ENCODE measurements at places on chromosomes 2 and 18.

- no peak for DNase-seq
Observed at GRCh38 chr18:22879293-22879692, 53.8 kb upstream of the RBBP8 start.

DNA sequence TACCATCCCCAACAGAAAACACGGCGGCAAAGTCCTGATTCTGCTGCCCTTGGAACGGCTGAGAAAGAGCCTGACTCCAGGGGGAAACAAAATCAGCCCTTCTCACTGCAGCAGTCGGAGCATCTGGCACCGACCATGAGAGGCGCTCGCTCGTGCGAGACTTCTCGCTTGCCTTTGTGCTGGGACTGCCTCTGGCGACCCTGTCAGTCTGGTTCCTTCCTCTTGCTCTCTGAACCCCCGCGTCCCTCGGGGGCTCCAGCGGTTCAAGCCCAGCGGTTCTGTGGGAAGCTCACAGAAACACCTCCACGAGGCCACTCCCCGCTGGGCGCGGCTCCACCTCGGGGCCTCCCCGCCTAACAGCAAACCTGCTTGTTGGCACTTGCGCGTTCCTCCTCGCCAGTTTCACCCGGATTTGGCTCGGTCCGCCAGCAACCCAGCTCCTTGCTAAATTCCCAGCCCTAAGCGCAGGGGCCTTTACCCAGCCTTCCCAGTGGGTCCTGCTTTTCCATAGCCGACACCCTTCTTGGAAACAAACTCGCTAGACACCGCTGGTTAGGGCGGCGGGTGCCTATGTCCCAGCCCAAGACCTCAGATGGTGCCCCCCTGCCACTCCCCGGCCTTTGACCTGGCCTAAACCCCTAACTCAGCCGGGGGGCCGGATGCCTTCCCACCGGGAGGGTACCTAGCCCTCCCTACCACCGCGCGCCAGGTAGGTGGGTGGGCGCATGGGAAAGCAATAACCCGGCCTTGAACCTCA lies 2.2 kb downstream of the RND3 start:
- DNase-seq: peak; percentile 75

DNA sequence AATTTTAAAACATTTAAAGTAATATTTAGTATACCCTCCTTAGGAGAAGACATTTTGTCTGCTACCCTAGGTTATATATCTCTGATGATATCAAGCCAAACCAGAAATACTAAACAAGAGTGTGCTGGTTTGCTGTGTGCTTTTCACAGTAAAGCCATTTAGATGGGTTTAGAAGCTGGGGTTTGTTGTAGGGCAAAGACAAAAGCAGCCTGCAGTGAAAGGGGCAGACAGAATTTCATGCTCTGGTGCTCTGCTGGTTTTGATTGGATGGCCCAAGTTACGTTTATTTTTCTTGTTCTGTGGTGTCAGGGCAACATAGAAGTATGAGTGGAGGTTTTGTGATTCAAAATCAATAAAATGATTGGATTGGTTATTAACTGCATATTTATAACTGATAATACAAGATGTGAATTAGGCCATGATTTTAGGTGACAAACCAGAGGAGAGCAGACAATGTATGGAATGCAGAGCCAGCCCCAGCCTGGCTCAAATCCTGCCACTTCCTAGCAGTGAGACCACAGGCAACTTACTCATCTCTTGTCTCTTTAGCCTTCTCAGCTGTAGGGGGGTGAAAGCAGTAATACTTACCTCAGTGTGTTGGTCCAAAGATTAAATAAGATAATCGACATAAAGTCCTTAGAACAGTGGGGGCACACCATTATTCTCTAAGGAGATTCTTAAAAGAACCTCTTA lies 30.9 kb upstream of the IER3IP1 start:
- no peak for DNase-seq

GRCh38 chr2:50529600-50530218 lies 502.2 kb downstream of the NRXN1 start:
- DNase-seq: no peak

DNA sequence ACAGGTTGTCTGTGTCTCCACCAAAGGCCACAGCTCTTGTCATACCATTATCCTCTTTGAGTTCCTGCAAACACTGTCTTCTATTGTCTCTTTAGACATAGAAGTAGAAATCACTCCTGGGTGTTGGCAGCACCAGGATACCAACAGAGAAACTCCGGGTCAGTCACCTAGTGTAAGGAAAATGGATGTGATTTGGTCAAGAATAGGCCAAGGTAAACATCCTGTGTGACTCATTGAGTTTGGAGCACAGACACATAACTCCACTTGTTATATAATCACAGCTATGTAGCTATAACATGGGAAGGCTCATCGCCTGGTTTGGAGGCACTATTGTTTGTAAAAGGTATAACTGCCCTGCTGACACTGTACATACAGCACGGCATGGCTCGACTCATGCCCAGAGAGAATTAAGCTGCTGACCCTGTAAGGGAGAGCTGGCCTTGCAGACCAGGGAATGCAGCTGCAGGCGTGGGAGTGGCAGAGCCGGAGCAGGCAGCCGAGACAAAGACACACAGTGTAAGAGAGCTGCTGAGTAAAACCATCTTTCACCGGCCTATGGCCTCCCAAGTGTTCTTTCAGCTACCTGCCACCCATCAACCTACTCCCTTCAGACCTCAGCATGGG lies 3.4 kb upstream of the TXNL1 start:
- no peak for DNase-seq

GRCh38 chr2:191500884-191501560 lies 176.9 kb upstream of the NABP1 start:
- DNase-seq: no peak

DNA sequence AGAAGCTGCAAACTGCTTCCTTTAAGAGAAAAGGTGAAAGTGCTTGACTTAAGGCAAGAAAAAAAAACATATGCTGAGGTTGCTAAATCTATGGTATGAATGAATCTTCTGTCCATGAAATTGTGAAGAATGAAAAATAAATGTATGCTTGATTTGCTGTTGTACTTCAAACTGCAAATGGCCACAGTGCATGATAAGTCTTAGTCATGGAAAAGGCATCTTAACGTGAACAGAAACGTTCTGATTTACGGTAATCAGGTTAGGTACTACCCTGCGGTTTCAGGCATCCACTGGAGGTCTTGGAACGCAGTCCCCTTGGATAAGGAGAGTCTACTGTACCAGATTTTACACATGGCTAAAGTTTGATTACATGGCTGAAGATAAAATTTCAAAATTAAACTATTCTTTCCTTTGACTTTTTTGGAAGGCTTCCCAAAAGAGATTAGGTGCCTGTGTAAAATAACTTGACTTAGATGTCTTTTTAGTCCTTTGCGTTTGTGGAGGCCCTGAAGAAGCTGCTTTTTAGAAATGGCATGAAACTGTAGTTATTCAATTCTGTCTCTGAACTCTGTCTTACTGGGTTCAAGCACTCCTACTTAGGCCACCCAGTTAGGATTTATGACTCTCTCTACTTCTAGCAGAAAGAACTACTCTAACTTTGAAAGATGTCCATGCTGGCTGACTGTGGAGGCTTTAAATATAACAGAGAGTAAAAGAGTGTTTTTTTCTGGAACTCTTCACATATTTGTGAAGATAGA lies 35.9 kb upstream of the SCN9A start:
- DNase-seq: no peak

GRCh38 chr18:76988031-76988826 lies 144.4 kb downstream of the MBP start:
- DNase-seq: no peak

GRCh38 chr2:235716875-235717496 lies 223.1 kb downstream of the AGAP1 start:
- no peak for DNase-seq

- no peak for DNase-seq
Observed at GRCh38 chr2:215391531-215391930, 44.3 kb downstream of the FN1 start.

DNA sequence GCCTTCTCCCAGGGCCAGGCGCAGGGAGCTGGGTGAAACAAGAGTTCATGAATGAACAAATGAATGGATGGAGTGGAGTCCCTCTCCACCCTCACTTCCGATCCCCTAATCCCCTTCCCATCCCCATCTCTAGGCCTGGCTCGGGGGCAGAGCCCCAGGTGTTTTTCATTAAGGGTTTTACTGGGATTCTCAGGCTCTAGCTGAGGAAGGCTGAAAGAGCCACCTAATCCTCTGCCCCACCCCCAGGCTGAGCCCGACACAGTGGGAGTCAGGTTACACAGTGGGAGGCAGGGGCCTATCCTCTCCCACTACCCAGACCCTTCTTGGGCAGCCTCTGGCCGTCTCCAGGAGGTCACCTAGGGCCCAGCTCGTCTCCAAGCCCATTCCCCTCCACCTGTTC lies 36.1 kb downstream of the SDC1 start:
- no peak for DNase-seq
